ENCODE measurements at places on chromosomes 1 and 21. TPM values are rescaled to one million over a fixed set of nuclear protein-coding genes. Genes with fewer than 3 reads are reported as not detected.

The ZBTB8B gene
- under 0.01 TPM for total RNA-seq

The KCNAB2 gene
- total RNA-seq, result 4.1 TPM

The SH3BP5L gene
- total RNA-seq, result 25.5 TPM

The MROH9 gene
- 0.22 TPM for total RNA-seq

The TACSTD2 gene
- total RNA-seq, result 1.5 TPM

The LCE7A gene
- total RNA-seq, result not detected

The XCL2 gene
- total RNA-seq, result not detected

The CNR2 gene
- total RNA-seq, result not detected

The EPHA8 gene
- not detected for total RNA-seq

The PTPRC gene
- total RNA-seq, result under 0.01 TPM

The DNM3 gene
- 2.4 TPM for total RNA-seq

The OR14K1 gene
- total RNA-seq, result not detected

The DENND2D gene
- 11.5 TPM for total RNA-seq

Data from articular chondrocyte of knee joint (primary cell).